ENCODE measurements at places on chromosomes 11 and 22.

- peak; percentile 90 for DNase-seq
Measured at GRCh38 chr11:64078284-64078683, 42.6 kb downstream of the FLRT1 start.

DNA sequence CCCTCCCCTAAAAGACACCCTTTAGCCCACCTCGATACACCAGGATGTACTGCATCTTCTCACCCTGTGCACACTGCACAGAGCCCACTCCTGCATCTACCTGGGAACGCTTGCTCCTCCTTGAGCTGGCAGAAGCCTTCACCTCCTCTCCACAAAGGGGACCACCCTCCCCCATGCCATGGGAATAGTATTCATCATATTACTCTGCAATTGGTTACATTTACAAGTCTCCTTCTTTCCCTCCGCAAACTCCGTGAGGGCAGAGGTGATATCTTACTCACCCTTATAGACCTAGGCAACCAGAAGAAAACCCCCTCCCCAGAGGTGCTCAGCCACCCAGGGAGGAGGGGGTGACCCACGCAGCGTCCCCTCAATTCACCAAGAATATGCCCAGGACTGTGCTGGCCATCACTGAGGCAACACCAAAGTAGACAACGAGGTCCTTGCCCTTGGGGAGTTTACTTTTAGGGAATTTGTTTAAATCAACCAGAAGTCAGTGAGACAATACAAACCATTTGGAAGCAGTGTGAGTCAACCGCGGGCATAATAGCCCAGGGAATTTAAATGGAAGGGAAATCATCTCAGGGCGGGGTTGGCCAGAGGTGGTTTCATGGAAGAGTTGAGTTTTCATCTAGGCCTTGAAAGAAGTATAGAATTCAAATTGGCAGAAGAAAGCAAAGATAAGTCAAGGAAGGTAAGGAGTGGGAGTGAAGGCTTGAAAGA lies 214.5 kb downstream of the BARX2 start:
- no peak for DNase-seq

DNA sequence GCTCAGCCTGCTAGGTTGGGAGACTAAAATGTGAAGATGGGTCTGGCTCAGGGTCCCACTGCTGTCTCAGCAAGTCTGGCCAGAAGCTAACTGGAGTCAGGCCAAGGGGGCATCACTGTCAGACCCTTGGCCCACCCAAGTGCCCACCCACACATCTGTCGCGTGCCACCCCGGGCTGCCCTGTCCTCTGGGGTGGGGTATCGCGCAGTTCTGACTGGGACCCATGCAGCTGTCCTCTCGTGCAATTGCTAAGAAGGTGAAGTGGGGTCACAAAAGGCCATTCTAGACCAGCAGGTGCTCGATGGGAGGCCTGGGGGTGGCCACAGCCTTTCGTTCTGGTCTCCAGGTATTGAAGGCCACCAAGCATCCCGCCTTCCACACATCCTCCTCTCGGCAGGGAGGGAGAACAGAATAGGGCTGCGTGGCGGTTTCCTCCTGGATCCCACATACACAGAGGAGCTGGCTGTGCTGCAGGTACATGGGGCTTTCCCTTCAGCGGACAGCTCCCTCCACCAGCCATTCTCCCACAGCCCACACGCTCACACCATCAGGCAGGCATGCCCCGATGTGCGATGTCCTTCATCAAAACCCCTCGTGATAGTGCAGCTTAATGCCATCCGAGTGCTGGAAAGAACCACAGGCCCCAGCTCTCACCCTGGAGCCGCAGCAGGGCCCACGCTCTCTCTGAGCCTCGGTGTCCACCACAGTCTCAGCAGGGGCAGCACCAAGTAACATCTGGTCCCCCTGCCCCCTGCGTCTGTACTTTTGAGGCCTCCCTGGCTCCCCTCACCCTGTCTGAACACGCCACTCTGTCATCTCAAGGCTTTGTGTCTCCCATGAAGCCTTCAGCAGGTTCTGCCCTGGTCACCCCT lies 37.6 kb downstream of the SHANK2 start:
- no peak for DNase-seq

- no peak for DNase-seq
Measured at GRCh38 chr11:65851811-65852507, 6.0 kb downstream of the CFL1 start.

GRCh38 chr11:75066061-75066460 lies 30.6 kb downstream of the OR2AT4 start:
- no peak for DNase-seq

- DNase-seq, result no peak
Measured at GRCh38 chr11:124892750-124893454, 4.8 kb downstream of the ROBO4 start.

DNA sequence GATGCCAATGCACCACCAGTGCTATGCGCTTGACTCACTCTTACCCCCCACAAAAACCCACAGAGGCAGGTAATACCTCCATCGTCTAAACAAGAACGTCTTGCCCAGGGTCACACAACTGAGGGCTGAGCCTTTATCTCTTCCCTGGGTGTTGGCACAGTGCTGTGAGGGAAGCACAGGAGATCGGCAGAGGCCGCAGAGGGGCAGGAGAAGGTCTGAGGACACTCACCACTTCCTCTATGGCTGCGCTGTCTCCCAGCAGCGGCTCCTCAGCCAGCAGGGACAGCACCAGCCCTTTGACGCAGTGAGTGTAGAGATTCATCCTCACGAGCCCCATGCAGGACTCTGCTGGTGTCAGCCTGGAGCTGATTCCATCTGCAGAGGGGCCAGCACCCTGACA lies 19.9 kb downstream of the HPS4 start:
- no peak for DNase-seq

- DNase-seq, result no peak
Measured at GRCh38 chr22:29830585-29830984, 7.5 kb downstream of the ASCC2 start.

DNA sequence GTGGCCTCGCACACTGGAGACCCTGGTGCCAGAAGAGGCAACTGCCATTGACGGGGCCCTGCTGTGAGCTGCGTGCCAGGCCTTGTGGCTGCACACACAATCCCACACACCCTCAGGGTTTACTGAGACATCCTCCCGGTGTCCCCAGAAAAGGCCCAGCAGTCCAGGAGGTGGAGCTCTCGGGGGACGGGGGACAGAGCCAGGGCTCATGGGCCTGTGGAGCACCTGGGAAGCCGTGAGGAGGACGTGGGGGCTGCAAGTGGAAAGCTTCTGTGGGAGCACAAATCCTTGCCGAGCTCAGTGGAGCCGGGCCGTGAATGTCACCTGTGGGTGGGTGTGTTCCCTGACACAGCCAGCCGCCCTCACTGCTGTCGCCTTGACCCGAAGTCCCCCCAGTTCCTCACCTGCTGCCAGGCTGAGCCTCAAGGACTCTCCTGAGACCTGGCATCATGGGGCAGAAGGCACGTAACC lies 609.7 kb downstream of the TBC1D22A start:
- DNase-seq, result no peak

- no peak for DNase-seq
Measured at GRCh38 chr11:132719684-132720083, 812.6 kb downstream of the OPCML start.

GRCh38 chr11:127226949-127227348 lies 226.4 kb upstream of the KIRREL3 start:
- DNase-seq, result no peak

GRCh38 chr22:49197505-49197904 lies 630.2 kb downstream of the BRD1 start:
- no peak for DNase-seq

DNA sequence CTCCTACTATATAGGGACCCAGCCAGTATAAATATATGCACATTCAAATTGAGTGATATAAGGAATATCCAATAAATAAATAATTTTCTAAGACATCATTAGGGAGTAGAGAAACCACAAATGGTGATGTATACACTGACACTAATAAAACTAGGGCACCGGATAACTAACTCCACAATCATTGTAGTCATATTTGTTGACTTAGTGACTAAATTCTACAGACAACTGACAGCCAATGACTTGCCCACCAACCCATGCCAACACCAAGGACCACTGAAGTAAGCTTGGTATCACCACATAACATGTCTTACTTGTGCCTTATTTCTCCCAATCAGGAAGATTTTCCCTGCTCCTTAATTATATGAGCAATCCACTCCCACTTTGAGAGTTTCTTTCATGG lies 139.6 kb upstream of the TRPC6 start:
- DNase-seq, result no peak

DNA sequence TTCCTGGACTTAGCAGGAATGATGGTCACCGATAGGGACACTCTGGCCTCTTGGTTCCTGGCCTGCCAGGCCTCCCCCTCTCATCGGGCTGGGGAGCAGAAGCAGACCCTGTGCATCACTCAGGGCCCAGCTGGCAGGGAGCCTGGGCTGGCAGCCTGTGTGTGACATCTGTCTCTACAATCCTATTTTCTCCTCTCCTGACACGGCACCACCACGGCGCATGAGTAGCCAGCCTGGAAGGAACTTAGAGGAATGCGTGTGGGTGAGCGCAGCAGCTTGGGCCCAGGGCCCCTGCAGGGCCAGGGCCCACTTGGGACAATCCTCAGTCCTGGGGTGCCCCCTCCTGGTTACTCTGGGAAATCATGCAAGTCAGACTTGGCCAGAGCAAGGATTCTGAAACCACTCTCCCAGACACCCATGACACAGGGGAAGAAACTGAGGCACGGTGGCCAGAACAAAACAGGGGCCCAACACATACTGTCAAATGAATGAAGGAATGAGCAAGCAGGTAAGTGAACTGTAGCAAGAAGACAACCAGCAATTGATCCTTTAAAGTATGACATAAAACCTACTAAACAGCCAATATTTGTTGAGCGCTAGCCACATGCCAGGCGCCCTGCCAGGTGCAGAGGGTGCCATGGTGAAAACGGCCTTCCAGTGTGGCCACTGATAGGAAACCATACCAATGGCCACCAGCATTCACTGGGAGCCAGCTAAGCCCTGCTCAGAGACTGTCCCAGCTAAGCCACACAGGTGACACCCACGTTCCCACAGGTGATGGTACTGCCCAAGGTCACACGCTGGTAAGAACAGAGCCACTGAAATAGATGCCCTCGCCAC lies 13.3 kb downstream of the RSPH14 start:
- peak; percentile 59 for DNase-seq

- DNase-seq, result no peak
Measured at GRCh38 chr11:114610550-114610949, 15.0 kb upstream of the NXPE4 start.

DNA sequence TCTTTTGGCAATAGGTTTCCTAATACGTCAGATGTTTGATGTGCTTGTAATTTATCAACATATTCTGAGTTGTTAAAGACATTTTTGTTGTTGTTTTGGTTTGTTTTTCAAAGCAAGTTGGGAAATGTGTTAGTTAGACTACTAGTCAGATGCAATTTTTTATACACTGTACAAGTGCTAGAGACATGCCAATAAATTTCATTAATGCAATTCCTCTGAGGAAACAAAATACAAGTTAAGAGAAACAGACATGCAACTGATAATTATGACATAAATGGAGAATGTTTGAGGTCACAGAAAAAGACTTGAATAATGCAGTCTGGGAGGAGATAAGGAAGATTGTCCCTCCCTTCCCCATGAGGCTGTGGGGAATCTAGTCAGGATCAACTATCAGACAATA lies 5.9 kb downstream of the OR51T1 start:
- no peak for DNase-seq

DNA sequence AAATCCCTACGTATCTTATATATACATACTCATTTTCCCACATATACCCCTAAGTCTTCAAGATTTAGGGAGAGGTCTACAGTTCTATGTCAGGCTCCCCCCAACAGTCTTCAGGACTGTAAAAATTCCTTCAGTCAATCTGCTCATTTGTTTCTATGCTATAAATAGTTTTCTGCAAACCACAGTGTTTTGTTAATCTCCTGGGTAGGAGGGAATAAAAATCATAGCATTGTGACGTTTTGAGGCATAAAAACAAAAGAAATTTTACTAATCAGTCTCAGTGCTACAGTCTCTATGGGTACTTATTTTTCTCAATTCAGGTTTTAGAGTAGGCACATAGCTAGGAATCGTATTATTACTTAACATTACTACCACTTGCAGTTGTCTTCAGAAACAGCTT lies 552.8 kb upstream of the LRRC4C start:
- DNase-seq, result no peak

- peak; percentile 80 for DNase-seq
Measured at GRCh38 chr11:16382638-16383380, 26.5 kb upstream of the SOX6 start.

DNA sequence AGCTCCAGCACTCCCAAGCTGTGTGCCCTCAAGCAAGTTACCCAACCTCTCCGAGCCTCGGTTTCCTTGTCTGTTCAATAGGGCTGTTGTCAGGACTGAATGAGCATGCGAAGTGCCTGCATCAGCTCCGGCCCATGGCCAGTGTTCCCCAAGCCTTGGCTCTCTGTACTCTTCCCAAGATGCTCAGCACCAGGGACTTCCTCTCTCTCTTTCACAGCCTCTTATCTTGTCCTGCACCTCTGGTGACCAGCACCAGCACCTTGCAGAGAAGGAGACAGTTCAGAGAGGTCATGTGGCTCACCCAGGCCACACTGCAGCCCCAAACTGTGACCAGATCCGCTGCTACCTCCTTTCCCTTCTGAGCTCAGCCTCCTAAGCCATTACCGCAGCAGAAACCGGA lies 120.3 kb upstream of the ANO1 start:
- no peak for DNase-seq

- no peak for DNase-seq
Measured at GRCh38 chr11:86192519-86193257, 51.9 kb upstream of the EED start.

DNA sequence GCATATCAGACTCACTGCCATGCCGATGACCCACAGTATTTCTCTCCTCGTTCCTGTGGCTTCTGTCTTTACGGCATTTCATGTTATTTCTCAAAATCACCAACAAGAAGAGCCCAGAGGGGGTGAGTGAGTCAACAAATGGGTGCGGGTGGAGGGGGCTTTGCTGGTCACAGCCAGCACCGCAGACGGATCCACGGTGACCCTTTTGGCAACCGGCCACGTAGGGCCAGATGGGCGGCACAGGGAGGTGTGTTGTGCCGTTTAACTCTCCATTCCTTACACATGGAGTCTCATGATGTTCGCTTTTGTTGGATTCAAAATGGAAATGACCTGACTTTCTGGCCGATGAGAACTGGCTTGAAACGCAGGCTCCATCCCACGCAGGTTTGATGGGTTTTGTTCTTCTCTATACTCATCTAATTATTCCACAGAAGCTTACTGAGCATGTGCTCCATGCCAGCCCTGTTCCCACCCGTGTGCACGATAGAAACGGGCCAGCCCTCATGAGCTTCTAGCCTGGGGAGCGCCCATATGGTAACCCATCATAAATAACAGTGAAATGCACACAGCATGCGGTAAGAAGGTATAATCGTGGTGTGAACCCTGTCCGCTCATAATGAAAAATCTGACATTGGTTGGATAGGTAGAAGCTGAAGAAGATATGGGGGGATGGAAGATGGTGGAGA lies 319.9 kb downstream of the BRD1 start:
- DNase-seq, result no peak

- DNase-seq, result no peak
Measured at GRCh38 chr11:126731576-126732142, 268.9 kb downstream of the KIRREL3 start.

DNA sequence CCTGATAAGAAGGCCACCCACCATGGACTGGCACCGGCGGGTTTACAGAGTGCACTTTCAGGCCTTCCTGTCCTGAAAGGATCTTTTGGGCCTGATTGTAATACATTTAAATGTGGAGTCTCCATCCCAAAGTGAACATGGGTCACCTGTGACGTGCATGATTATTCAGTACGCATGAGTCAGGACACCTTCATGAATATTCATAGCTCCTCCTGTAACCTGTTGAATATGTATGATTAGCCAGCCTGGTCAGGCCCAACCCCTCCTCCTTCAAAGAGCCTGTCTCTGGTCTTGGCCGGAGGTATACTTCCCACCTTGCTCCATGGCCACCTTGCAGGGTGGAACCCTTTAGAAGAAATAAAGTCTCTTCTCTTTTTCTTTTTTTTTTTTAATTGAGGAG lies 75.9 kb upstream of the NUP50 start:
- DNase-seq, result no peak

Measured in muscle of back (tissue), 13 donors.